ENCODE measurements at places on chromosomes 6 and 20.

GRCh38 chr6:6891125-6891721 lies 216.5 kb upstream of the RREB1 start:
- DNase-seq, result peak; percentile 27

- no peak for DNase-seq
Observed at GRCh38 chr20:48403167-48403761, 424.5 kb downstream of the PREX1 start.

DNA sequence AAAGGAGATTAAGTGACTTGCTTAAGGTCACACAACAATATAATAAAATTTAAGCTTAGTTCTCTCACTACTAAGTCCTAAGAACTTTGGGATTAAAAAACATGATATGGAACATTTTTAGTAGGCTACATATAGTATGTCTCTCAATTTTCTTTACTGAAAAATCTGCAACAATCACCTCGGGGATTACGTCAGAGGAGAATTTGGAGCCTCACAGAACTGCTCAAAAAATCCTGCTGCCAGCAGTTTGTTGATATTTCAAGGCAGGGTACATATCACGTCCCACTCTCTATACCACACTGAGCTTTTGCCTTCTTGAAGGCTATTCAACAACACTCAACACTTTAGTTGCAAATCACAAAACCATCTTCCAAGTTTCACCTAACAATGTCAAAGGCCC lies 561.6 kb upstream of the BTBD3 start:
- no peak for DNase-seq

- DNase-seq, result no peak
Observed at GRCh38 chr6:72642435-72642834, 20.6 kb downstream of the KCNQ5 start.

DNA sequence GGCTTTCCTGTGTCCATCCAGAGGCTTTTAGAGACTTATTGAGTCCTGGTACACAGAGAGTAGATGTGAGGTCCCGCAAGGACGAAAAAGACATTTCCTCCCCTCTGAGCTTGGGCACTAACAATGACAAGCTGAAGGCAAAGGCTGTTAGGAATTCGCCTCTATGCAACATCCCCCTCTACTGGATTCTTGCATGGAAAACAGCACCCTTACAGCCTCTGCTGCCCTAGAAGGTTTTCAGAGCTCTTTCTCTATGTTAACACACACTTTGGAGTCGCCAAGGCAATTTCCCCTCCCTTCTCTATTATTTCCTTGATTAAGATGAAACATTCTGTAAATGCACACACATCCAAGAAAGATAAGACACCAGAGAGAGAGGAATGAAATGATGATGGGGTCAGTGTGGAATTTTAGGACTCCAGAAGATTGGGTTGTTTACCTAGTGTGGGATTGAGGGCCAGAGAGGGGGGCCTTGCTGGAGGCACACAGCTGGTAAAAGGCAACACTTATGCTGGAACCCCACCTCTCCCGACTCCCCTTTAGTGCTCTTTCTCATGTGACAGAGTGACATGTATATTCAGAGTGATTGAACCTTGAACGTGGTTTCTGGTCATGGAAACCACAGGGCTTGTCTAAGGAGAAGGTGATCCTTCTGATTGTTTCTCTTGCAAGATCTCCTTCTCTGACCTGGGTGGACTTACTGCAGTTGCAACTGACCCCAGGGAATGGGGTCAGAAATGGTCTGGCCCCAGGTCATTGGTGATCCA lies 300.7 kb downstream of the CLIC5 start:
- peak; percentile 47 for DNase-seq

- DNase-seq, result no peak
Observed at GRCh38 chr6:22575190-22575589, 5.8 kb downstream of the HDGFL1 start.

GRCh38 chr20:41261260-41261659 lies 56.3 kb downstream of the ZHX3 start:
- DNase-seq, result no peak
